ENCODE measurements at places on chromosomes 3 and 15.

DNA sequence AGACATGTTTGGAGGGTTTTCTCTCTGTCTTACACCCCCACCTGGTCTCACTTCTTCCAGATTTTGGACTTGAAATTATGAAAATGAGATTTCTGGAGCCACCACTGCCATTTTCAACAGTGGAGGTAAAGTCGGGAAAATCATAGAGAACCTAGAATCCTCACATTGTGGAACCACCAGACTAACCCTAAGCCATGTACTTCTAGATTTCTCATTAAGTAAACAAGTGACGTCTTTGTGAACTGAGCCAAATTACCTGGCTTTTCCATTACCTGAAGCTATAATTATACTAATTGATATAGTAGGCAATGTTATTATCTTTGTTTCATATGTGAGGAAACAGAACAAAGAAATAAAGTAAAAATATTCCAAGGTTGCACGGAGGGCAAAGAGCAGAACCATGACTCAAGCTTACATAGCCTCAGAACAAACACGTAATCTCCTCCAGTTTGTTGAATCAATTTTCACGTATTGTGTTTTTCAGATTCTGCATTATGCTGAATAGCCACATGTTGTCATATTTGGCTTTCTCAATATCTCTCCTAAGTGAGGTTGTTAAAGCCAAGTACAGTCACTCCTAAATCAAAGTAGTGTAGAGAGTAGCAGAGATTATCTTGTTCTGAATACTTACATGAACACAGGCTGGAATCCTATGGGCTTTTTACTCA, 101.3 kb upstream of the CMC1 start:
- DNase-seq, result no peak

DNA sequence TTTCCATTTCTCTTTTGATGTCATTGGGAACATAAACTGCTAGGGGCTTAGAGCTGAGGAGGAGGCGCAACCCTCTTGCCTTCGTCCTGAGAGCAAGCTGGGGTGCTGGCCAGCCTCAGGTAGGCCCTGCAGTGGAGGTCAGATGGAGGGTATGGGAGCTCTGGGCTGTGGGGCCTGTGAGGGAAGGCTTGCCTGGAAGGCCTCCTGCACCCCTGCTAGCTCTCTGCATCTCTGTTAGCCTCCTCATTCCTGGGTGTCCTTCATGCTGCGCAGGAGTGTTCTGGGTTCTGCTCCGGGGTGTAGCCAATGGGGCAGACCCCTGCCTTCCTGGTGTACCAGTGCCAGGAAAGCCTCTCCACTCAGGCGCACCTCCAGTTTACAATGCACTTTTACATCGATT, 11.8 kb downstream of the GP5 start:
- no peak for DNase-seq

DNA sequence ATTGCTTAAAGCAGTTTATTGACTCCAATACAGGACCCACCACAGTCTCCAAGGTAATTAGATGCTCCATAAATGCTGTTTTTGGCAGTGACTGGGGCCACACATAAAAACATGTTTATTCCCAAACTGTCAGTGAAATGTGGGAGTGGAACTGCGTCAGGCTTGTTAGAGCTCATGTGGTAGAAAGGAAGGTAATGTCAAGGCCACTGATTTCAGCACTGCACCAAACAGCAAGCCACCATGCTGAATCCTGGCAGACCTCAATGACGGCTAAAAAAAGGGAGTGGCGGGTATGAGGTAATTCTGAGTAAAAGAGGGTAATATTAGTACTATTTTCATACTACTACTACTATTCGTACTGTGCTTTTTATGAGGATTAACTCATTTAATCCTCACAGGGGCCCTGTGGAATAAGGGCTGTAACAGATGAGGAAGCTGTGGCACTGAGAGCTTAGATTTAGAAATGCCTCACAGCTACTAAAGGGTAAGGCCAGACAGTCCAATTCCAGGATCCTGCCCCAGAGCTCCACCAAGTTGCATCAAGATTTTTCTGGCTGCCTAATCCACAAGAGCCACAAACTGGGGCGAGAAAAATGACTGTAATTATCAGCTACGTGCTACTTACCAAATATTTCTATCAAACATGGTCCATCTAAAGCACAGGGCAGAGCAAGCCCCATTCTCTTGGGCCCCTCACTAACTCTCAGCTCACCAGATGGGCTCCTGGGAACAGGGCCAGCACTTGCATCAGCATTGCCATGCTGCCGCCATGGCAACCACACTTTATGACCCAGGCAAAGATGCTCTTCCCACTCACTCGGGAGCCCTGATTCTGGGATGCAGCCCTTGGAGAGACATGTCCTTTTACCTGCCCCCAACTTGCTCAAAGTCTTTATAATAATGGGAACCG, 83.6 kb upstream of the SPATA12 start:
- no peak for DNase-seq

GRCh38 chr3:125306620-125307019, 68.5 kb downstream of the ZNF148 start:
- no peak for DNase-seq

DNA sequence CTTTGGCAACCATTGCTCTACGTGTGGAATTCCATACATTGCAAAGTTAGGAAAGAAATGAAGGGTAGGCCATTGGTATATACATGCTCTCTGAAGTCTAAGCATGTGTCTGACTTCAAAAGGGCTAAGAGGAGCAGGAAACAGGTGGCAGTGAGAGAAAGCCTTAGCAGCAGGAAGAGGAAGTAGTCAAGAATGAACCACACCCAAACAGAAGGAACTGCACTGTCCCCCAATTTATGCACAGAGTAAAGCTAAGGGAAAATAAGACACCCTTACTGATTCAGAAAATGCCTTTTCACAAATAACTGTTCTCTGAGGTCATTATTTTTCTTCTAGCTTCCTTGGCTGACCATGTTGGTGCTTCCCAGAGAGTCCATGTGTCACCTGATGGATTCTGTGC, 575.4 kb downstream of the NTRK3 start:
- DNase-seq, result no peak

DNA sequence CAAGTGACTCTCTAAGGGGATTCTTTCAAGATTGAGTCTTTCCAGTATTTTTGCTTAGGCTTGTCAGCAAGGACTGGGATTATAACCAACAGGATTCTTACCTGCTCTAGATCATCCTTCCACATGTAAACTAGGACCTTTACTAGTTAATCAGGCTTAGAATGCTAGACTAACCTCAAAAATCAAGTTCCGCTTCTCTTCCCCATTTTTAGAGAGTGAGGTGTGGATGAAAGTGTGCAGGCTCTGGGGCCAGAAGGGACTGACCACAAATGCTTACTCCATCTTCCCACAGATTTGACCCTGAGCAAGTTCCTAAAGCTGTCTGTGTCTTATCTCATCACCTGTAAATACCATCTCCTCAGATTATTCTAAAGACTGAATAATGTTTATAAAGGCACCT, 89.5 kb upstream of the IL12A start:
- DNase-seq, result no peak

DNA sequence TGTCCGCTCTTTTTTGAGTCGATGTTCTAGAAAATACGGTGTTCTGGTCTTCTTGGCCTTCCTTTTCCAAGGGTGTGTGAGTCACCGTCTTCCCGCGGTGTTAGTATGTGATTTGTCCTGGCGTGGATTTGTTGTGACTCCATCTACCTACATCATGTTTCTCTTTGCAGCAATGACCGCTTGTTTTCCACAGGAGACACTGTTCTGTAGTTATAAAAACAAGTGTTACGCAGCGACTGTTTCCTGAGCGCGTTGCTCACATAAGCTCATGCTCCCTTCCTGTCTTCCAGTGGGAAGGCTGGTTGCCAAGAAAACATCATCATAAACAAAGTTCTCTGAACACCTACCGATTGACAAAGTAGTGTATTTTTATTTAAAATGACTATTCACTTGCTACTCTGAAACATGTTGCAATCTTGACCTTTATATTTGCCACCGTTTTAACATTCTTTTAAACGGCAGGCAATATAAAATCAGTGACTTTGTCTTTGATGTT, 19.0 kb downstream of the USP13 start:
- no peak for DNase-seq

GRCh38 chr3:14428087-14429033, 26.0 kb downstream of the SLC6A6 start:
- DNase-seq, result peak; percentile 40

GRCh38 chr3:58666683-58667082, at the start of gene FAM3D:
Gene FAM3D, minus strand, starts transcription at chr3:58666774. Its CDS starts 11,211 bp downstream, at chr3:58655563.
- no peak for DNase-seq

GRCh38 chr3:90062631-90063200, 955.3 kb downstream of the EPHA3 start:
- no peak for DNase-seq
